ENCODE measurements at places on chromosomes 4 and X.

DNA sequence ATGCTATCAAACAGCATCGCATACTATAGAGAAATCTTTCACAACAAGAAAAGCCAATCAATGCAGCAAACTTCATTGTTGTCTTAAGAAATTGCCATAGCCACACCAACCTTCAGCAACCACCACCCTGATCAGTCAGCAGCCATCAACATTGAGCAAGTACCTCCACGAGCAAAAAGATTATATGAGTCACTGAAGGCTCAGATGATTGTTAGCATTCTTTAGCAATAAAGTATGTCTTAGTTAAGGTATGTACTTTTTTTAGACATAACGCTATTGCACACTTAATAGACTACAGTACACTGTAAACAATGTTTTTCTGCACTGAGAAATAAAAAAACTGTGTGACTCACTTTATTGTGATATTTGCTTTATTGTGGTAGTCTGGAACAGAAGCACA, 37.8 kb upstream of the FUNDC1 start:
- no peak for DNase-seq

- no peak for DNase-seq
Measured at GRCh38 chr4:52618795-52619590, 40.1 kb downstream of the USP46 start.

DNA sequence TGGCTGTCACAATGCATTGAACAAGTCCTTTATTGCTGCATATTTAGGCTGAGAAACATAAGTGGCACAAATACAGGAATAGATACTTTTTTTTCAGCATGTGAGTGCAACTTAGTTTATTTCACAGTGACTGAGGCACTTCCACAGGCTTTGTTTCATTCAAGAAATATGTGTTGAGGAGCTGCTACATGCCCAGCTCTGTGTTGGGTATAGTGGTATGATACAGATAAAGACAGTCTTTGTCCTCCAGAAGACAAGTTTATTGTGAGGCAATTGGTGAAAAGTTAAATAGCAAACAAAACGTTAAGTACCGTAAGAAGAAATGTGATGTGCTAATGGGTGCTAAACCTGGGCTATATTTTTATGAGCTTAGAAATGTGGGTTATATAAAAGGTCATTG, 186.4 kb downstream of the SPRY1 start:
- DNase-seq, result no peak

- no peak for DNase-seq
Measured at GRCh38 chrX:16205840-16206239, 38.6 kb downstream of the MAGEB17 start.

- no peak for DNase-seq
Measured at GRCh38 chr4:23957465-23957864, 67.6 kb upstream of the PPARGC1A start.

Data from NCI-H524 (cell line).